Gastroesophageal sphincter (tissue), 4 donors: ENCODE measurements at places on chromosomes 6 and 20.
A peak's percentile ranks its signal among the peaks of the same experiment; 100 is the strongest.

DNA sequence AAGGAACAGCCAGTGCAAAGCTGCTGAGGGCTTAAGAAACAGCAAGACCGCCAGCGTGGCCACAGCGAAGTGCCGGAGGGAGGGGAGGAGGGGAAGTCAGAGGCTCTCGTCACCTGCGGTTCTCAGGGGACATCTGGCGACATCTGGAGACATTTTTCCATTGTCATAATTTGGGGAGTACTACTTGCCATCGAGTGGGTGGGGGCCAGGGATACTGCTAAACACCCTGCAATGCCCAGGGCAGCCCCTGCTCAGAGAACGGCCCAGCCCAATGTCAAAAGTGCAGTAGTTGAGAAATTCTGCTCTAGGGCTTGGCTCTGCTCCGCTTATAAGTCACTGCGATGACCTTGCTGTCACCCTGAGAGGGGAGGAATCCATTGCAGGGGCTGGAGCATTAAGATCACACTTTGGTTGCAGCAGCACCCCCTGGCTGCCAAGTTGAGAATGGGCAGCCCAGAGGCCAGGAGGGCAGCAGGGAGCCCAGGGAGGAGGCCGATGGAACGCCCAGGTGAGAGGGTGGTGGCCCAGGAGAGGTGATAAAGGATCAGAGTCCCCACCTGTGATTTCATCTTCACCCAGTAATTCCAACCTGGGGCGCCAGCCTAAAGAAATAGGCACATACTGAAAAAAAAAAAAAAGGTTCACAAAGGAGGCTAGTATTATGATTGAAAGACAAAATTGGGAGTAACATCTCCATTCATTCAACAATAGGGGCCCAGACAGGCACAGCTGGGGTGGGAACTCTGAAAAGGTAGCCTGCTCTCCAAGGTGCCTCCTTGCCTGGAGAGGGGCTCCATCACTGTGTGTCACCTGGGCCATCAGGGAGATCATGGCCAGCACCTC is 218.2 kb downstream of the BMP7 start:
- no peaks in the 10 kb centered on the region for H3K36me3 ChIP-seq
- no peaks in the 10 kb centered on the region for H3K4me1 ChIP-seq
- H3K27me3 ChIP-seq = peaks cover 12% of the 10 kb centered on the region
- ATAC-seq = no peak
- H3K4me3 ChIP-seq = no peak overlapping the region
- H3K27ac ChIP-seq = no peak overlapping the region

- H3K27ac ChIP-seq = no peak overlapping the region
- H3K27me3 ChIP-seq = no peaks in the 10 kb centered on the region
- ATAC-seq = no peak
- H3K4me3 ChIP-seq = no peak overlapping the region
These were observed 405.0 kb downstream of the UTRN start for GRCh38 chr6:144690133-144690532.

DNA sequence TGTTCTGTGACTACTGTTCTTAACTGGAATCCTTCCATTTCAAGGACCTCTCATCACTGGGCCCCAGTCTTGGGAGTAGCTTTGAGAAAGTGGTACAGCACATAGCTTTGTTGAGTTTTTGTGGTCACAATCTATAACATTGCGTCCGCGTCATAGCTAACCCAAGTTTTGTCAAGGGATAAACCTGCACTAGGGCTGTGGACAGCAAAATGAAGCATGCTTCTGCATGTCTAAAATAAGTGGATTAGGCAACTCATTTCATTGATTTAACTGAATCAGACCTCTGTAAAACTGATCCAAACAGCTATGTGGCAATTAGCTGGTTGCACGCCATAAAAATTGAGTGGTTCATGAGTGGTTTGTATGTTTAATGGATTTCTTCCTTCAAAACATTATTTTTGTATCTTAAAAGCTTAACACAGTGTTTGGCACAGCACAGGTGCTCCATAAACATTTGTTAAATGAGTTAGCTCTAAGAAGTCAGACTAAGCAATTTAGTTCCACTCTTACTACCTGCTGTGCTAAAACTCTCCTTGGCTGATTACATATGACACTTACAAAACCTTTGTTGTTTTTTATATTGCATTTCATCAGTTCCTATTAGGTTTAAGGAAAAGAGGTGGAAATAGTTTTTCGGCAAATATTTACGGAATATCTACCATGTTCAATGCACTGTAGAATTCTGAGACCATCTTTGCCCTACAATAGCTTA is 160.3 kb upstream of the ATXN1 start:
- no peak overlapping the region for H3K27ac ChIP-seq
- H3K27me3 ChIP-seq = no peaks in the 10 kb centered on the region
- no peaks in the 10 kb centered on the region for H3K4me1 ChIP-seq
- no peak overlapping the region for H3K4me3 ChIP-seq
- ATAC-seq = no peak

DNA sequence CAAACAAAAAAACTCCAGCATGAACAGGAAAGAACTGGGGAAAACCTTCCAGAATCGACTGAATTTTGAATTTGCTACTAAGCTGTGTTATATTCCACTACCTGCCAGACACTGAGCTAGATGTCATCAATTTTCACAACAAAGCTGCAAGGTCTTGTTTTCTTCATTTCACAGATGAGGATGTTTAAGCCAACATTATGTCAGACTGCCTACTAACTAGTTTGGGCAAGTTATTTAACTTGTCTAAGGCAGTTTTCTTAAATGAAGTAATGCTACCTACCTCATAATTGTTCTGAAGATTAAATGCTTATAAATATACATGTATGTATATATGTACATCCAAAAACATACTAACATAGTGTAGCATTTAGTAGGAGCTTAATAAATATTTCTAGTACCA is 144.4 kb downstream of the MMS22L start:
- H3K36me3 ChIP-seq = no peaks in the 10 kb centered on the region
- no peaks in the 10 kb centered on the region for H3K4me1 ChIP-seq
- H3K27me3 ChIP-seq = no peaks in the 10 kb centered on the region
- H3K4me3 ChIP-seq = no peak overlapping the region
- H3K27ac ChIP-seq = no peak overlapping the region

DNA sequence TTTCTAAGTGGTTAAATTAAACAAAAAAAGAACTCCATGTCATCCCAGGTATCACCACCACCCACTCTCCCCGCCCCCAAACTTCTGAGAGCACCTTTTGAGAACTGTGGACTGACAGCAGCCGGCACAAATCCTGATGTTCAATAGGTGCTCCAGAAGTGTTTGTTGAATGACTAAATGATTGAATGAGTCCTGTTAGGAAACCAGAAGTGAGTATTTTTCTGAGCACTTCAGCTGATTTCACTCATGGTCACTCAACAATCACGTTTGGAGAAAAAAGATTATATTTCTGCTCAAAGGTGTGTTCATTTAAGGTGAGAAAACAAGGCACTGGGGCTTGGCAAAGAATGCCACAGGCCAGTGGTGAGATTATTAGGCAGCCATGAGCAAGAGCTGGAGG is 6.2 kb upstream of the HNF4A start:
- H3K27ac ChIP-seq = no peak overlapping the region
- no peak overlapping the region for H3K4me3 ChIP-seq
- peaks cover 37% of the 10 kb centered on the region for H3K27me3 ChIP-seq

GRCh38 chr6:11318835-11319813 is 86.7 kb upstream of the NEDD9 start:
- H3K27ac ChIP-seq = peak overlapping the region; percentile 17
- H3K4me1 ChIP-seq = no peaks in the 10 kb centered on the region
- no peak for ATAC-seq
- no peaks in the 10 kb centered on the region for H3K36me3 ChIP-seq

DNA sequence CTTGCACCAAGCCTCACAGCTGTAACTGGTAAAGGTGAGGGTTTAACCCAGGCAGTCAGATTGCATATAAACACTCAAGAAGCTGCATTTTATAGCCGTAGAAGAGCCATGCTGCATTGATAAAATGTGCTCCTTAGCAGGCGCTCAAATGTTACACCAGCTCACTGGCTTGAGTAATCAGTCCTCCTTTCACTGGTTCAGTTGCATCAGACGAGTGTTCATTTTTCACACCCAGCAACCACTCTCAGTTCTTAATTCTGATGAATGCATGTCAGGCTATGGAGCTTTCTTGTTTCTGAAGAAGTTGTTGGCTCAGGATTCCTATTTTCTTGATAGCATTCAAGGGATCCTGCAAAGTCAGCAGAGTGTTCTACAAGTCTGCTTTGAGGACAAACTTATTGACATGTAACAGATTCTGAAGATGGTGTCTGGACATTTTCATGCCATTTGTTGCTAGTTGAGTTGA is 198.3 kb downstream of the PLCB1 start:
- no peaks in the 10 kb centered on the region for H3K36me3 ChIP-seq
- no peak overlapping the region for H3K27ac ChIP-seq
- no peak for ATAC-seq
- no peak overlapping the region for H3K4me3 ChIP-seq
- H3K4me1 ChIP-seq = peaks cover 9% of the 10 kb centered on the region

DNA sequence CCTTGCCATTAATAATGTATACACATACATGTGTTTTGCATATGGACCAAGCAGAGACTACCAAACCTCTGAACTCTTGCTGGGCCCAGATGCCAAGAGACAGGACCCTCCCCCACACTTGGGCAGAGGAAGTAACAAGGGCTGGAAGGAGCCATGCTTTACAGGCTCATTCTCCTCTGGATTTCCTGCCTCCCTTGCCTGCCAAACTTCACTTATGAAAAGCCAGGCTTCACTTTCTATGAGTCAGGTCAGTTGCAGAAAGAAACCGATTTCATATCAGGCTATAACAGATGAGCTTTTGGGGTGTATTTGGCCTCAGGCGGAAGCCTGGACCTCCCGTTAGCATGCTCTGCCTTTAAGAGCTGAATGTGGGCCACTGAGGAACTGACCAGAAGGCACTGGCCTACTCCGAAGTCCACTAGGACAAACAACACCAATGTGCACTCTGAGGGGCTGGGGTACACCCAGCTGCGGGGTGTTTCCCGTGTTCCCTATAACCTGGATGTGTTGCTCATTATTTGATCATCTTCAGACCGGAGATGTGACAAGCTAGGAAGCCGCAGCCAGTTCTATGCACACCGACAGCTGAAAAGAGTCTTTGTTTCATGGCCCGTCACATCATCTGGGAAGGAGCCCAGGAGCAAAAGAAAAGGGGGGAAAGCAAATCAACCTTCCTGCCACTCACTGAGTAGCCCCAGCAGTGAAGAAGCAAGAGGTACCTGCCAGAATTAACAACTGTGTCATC is 28.5 kb downstream of the HAO1 start:
- no peak overlapping the region for H3K27ac ChIP-seq
- peak; percentile 10 for ATAC-seq
- H3K36me3 ChIP-seq = no peaks in the 10 kb centered on the region
- no peaks in the 10 kb centered on the region for H3K27me3 ChIP-seq
- no peaks in the 10 kb centered on the region for H3K4me1 ChIP-seq
- H3K4me3 ChIP-seq = no peak overlapping the region

GRCh38 chr20:17889226-17889625 is 79.4 kb downstream of the SNX5 start:
- ATAC-seq = no peak
- peaks cover 19% of the 10 kb centered on the region for H3K4me1 ChIP-seq
- no peaks in the 10 kb centered on the region for H3K27me3 ChIP-seq
- no peaks in the 10 kb centered on the region for H3K36me3 ChIP-seq
- no peak overlapping the region for H3K4me3 ChIP-seq

GRCh38 chr6:64932486-64932885 is 774.5 kb downstream of the EYS start:
- H3K4me3 ChIP-seq = no peak overlapping the region
- H3K27ac ChIP-seq = no peak overlapping the region
- no peaks in the 10 kb centered on the region for H3K36me3 ChIP-seq
- no peaks in the 10 kb centered on the region for H3K27me3 ChIP-seq
- ATAC-seq = no peak

DNA sequence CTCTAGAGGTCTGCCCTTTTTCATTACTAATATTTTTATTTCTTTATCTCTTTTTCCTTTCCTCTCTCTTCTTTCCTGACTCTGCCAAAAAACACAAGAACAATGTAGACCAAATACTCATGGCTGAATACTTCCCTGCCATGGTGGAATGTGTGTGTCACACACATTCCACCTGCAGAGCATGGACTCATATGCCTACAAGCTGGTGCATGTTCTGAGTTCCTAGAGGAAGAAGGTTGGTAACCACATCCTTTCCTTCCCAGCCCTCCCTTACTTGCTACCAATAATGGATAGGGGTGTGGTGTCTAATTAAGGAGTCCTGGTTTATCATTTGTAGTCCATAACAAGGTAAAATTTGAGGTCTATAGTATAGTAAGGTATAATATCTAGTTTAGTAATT is 15.2 kb upstream of the CST9L start:
- ATAC-seq = no peak
- no peaks in the 10 kb centered on the region for H3K4me1 ChIP-seq
- no peak overlapping the region for H3K4me3 ChIP-seq
- H3K27ac ChIP-seq = no peak overlapping the region
- peaks cover 25% of the 10 kb centered on the region for H3K27me3 ChIP-seq

DNA sequence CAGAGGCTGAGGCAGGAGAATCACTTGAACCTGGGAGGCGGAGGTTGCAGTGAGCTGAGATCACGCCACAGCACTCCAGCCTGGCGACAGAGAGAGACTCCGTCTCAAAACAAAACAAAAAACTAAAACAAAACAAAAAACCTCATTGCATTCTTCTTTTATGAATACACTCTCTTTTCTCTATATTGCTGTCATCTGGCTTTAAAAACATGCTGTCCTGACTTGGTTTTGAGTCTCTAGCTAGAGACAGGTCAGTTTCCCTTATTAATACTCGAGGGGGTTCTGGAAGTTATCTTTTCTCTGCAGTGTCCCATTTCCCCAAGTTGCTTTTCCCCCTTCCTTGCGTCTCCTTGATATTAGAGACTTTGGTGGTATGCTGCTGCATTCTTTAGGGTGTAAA is 50.9 kb downstream of the RIOK1 start:
- no peaks in the 10 kb centered on the region for H3K36me3 ChIP-seq
- H3K4me3 ChIP-seq = no peak overlapping the region
- no peaks in the 10 kb centered on the region for H3K4me1 ChIP-seq
- ATAC-seq = no peak

DNA sequence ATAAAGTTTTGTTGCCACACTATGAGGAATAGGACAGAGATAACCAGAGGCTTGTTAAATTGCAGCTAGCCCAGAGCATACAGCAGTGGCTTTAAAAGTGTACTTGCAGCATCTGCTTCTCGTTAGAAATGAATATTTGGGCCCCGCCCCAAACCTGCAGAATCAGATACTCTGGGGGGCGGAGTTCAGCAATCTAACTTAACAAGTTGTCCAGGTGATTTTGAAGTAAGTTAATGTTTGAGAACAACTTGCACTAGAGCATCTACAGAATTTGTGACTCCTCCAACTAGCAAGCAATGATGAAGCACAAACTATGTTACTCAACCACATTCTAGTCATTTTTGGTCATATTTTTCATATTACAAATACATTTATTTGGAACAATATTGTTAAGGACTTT is 10.6 kb upstream of the SUPT3H start:
- H3K36me3 ChIP-seq = no peaks in the 10 kb centered on the region
- no peak overlapping the region for H3K4me3 ChIP-seq
- ATAC-seq = no peak
- H3K27me3 ChIP-seq = peaks cover 8% of the 10 kb centered on the region
